Stimulated activated CD8-positive, alpha-beta memory T cell treated with anti-CD3 and anti-CD28 coated beads, Interleukin-7, amount 100 ng/mL, for 24 hours (primary cell): ENCODE measurements at places on chromosomes 1 and 21.

DNA sequence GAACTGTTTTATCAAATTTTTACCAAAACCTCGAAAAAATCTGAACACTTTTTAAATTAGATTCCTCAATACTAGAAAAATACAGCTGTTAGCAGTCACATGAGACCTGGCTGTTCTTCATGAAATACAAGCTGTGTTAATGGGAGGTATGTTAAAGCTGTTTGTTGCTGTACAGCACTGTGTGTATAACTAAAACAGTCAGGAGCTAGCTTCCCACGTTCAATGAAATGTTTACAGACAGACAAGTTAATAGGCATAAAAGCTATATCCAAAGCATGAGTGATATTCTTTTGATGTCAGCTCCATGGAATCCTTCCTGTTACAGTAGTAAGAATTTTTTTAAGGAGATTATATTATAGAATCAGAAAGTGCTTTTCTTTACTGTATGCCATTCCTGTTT, 223.2 kb upstream of the FOXD3 start:
- DNase-seq = no peak

GRCh38 chr1:47182676-47183235, 7.1 kb downstream of the PDZK1IP1 start:
- DNase-seq = no peak

GRCh38 chr1:155729031-155729898, 40.4 kb downstream of the DAP3 start:
- DNase-seq = no peak

GRCh38 chr1:230857077-230857476, 11.2 kb downstream of the C1orf198 start:
- DNase-seq = no peak

GRCh38 chr1:161139766-161140165, 7.3 kb upstream of the DEDD start:
- DNase-seq = no peak

DNA sequence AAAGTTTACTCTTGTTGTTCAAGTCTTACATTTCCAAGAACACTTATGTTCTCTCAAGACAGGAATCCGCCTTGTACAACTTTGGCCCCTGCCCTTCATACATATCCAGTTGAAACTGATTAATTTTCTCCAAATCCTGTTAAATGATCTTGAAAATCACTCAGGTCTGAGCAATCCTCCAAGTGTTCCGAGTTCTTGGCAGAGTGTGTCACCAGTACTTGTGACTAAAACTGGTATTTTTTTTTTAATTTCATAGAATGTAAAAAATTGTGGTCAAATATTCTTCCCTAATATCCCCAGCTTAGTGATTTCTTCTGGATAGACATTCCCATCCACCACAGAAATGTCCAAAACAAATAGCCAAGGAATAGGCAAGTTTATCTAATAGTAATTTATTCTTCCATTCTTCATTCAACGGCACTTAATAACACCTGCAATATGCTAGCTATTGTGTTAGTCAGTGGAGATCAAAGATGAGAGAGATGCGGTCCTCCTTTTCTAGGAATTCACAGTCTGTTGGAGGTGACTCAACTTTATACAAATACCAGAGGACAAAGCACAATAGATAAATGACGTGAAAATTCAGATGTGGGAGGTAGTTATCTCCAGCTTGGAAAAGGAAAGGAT, 71.4 kb downstream of the DIRAS3 start:
- no peak for DNase-seq

GRCh38 chr21:32073190-32073589, 200.4 kb downstream of the HUNK start:
- DNase-seq = no peak

GRCh38 chr1:15574741-15575140, 10.1 kb downstream of the AGMAT start:
- DNase-seq = no peak

- DNase-seq = no peak
Measured at GRCh38 chr21:22804151-22804550, 1805.9 kb downstream of the NCAM2 start.

GRCh38 chr1:41812051-41812450, 106.7 kb downstream of the HIVEP3 start:
- no peak for DNase-seq

- DNase-seq = no peak
Measured at GRCh38 chr1:153364156-153364555, 6.5 kb downstream of the S100A9 start.

GRCh38 chr1:174786760-174787159, 213.0 kb upstream of the CACYBP start:
- DNase-seq = no peak

- no peak for DNase-seq
Measured at GRCh38 chr1:155218854-155219591, 10.5 kb downstream of the MTX1 start.

DNA sequence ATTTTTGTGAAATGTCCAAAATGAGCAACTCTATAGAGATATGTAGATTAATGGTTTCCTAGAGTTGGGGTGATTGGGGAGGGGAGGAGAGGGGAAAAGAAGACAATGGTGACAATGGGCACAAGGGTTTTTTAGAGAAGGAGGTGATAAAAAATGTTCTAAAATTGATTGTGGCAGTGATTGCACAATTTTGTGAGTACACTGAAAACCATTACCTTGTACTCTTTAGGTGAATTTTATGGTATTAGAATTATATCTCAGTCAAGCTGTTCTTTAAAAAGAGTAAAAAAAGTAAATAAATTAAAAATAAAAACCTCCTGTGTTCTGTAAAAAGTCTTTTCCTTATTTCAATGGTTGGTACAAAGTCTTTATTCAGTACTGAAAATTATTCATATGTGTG, 330.2 kb downstream of the PTBP2 start:
- DNase-seq = no peak

GRCh38 chr1:155210314-155211104, 2.0 kb downstream of the MTX1 start:
- no peak for DNase-seq

GRCh38 chr1:156356875-156357534, 12.0 kb upstream of the RHBG start:
- DNase-seq = peak; percentile 30

- DNase-seq = no peak
Measured at GRCh38 chr1:27660300-27660835, 11.6 kb downstream of the IFI6 start.

- no peak for DNase-seq
Measured at GRCh38 chr1:62407398-62408009, 29.3 kb upstream of the USP1 start.

DNA sequence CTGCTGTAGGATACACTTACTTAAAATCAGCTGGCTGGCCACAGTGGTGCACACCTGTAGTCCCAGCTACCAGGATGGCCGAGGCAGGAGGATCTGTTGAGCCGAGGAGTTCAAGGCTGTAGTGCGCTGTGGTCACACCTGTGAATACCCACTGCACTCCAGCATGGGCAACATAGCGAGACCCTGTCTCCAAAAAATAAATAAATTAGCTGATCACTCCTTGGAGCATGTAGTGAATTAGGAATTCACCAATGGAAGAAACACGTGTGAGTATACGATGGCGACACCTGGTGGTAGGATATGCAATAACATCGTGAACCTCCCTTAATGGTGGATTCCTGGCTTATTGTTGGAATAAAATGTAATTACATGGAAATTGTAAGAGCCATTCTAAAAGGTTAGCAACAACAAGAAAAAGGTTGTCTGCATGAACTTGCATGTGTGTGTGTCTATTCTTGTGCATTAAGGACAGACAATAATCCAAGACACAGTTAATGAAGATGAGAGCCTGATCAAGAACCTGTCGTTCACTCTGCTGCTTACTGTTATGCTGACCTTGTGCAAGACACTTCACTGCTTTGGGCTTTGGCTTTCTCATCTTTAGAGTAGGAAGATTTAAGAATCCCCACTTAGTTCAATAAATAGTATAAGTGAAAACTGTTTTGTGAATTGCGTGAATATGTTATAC, 38.6 kb upstream of the COX20 start:
- peak; percentile 19 for DNase-seq

DNA sequence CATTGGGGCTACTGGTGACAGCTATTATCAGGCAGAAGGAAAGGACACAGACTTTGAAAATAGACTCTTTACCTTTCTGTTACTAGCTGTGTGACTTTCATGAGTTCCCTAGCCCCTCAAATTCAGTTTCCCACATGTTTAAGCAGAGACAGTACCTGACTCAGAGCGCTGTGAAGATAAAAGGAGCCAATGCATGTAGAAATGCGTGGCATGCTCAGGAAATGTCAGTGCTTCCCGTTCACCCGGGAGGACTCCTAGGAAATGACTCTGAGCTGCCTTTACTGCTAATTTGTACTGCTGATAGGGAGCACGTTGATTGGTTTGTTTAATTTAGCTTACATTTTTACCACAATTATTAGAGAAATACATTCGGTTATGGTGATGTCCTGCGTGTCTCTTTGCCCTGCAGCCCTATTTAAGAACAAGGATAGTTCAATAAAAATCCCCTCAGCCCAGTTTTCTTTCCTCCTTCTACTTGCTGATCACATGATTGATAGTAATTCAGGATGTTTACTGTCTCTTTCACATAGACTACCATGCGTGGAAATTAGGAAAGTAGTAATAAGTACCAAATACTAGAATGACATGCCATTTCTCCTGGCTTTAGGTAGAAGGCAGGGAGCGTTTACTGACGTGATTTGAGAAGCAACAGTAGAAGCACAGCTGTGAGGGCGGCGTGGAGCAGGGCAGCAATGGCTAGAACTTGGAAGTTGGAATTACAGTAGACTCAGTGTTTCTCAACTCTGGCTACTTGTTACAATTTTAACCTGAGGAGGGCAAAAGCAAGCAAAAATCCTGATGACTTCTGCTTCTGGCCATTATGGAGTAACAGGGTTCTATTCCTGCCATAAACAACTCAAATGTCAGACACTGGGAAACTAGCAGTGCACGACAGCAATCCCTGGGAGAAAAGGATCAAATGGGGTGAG, 15.9 kb downstream of the PDIK1L start:
- no peak for DNase-seq

- no peak for DNase-seq
Measured at GRCh38 chr1:202167708-202168415, 7.5 kb upstream of the PTPN7 start.

GRCh38 chr1:81811757-81812371, 11.1 kb downstream of the ADGRL2 start:
- DNase-seq = no peak

GRCh38 chr1:197269053-197269452, 1.0 kb downstream of the CRB1 start:
- DNase-seq = no peak

- no peak for DNase-seq
Measured at GRCh38 chr1:17605582-17606344, 66.3 kb downstream of the ARHGEF10L start.

GRCh38 chr1:225769687-225770086, 7.9 kb upstream of the SRP9 start:
- no peak for DNase-seq

DNA sequence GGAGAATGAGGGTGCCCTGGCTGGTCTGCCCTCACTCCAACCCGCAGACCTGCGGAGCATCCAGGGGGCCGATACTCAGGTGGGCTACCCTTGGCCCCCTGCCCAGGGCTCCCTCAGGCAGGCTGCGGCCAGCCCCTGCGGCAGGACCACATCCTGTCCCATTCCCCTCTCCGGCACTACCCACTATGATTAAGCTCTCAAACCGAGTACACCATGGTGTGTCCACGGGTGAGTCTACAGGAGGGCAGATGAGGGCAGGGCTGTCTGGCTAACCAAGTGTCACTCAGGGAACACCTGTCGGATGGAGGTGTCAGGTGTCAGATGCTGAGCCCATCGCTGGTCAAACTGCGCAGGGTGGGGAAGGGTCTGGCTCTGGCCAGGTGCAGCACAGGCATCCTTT, 47.2 kb downstream of the SLC66A1 start:
- no peak for DNase-seq

DNA sequence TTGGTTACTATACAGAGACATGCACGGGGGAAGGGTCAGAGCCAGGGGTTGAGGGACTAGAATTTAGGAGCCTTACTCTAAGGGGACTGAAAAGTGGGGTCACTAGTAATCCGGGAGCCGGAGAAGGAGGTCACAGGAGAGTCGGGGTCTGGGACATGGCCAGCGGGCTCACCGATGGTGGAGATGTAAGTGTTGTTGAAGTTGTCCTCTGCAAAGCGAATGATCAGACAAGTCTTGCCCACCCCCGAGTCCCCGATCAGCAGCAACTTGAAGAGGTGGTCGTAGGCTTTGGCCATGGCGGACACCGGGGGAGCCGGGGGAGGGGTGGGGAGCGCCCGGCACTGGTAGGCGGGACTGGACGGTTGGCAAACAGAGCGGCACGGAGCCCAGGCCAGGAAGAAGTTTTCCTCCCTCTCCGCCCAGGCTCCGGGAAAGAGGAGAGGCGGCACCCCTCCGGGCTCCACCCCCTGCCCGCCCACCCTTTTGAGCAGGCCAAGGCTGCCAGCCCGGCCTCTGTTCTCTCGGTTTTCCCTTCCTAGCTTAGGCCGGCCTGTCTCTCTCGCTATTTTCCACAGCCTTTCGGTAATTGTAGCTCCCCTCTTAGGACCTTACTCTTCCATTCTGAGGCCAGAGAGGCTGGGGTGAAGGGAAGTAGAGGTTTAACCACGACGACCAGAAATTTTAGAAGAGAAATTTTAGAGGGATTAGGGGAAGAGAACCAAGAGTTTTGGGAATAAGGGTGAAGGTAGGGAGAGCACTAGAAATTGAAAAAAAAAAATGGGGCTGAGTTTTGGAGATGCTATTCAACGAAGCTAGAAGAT, at the start of gene RAB13:
Gene RAB13, minus strand, starts transcription at position 399 of the 821 bp plus-strand sequence. Its CDS starts 103 bp downstream, at position 296.
- DNase-seq = no peak

DNA sequence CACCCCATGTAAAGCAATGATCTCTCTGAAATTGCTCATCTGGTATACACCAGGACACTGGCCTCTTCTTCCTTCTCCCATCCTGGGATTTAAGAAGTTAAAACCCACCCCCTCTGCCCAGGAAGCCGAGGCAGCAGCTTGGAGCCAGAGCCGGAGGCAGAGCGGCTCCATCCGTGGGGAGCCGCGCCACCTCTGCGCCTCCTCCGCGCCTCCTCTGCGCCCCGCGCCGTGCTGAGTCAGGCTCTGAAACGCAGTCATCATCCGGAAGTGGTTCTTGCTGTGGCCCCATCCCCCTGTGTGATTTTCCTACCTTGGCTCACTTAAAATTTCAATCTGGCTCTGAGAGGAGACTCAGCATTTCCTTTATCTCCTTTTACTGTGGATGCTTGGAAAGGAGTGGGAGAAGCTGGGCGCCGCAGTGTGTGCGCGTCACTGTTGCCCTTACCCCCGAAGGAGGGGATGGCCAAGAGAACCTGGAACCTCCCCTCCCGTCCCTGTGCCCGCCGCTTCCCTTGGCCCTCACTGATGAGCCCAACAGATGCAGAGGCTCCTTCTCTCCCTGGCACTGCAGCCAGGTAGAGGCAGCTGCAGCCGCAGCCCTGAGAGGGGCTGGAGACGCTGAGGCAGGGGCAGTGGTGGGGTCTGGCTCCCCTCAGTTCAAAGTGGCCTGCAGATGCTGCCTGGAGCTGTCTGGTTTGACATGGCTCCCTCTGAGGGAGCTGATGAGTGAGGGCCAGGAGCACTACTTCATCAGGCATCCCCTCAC, 15.3 kb upstream of the NPHP4 start:
- no peak for DNase-seq

DNA sequence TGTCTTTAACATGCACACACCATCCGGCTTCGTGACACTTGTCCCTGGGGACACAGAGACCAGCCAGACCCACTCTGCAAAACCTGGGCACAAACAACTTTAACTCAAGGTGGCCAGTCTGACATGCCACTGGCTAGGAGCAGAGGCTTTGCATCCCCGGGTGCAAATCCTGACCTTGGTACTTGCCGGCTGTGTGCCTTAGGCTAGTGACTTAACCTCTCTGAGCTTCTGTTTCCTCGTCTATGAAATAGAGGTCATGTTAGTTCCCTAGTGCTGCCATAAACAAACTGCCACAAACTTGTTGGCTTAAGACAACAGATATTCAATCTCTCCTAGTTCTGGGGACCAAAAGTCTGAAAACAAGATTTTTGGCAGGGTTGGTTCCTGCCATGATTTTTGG, 60.4 kb downstream of the SDC3 start:
- DNase-seq = no peak

GRCh38 chr1:65958561-65959350, 166.1 kb downstream of the PDE4B start:
- DNase-seq = no peak
